Kidney epithelial cell (primary cell): ENCODE measurements at places on chromosomes 11 and 22.

GRCh38 chr11:11588243-11588642 is 33.6 kb downstream of the GALNT18 start:
- no peak for DNase-seq

GRCh38 chr11:63839508-63840355 is 822 bp downstream of the MARK2 start:
- no peak for DNase-seq

- DNase-seq, result no peak
These were observed 52.8 kb downstream of the SCGB1A1 start for GRCh38 chr11:62471603-62472002.

DNA sequence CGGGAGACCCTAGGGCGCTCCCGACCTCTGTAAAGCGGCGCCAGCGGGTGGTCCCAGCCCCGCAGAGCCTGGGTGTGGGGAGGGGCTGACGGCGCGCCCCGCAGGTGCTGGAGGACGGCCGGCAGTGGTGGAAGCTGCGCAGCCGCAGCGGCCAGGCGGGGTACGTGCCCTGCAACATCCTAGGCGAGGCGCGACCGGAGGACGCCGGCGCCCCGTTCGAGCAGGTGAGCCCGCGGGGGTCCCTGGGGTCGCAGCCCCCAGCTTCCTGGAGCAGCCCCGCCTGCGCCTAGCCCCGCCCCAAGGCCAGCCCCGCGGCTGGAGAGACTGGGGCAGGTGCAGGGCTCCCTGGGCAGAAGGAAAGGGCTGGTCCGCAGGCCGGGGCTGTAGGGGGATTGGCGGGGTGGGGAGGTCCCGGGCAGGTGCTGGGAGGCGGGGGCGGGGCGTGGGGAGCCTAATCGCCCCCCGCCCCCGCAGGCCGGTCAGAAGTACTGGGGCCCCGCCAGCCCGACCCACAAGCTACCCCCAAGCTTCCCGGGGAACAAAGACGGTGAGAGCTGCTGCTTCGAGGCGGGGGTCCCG is 19.7 kb downstream of the EPS8L2 start:
- DNase-seq, result no peak

DNA sequence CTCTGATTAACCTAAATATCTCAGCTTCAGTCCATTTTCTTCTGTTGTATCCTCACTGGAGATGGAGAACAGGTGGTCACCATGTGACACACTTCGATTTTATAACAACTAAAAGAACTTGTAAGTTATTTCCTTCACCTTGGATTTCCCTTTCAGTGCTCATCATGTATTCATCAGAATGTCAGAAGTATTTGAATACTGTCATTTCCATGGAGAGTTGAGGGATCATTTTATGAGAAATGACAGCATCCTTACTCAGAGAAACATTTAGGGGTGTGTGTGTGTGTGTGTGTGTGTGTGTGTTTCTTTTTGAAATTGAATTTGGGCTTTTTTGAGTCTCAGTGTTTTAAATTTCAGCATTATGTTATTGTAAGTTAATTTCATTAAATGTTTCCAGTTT is 205.8 kb downstream of the ARHGAP42 start:
- no peak for DNase-seq

- DNase-seq, result no peak
These were observed 45.3 kb downstream of the CADM1 start for GRCh38 chr11:115458877-115459276.

GRCh38 chr11:2219318-2220017 is 47.9 kb upstream of the TH start:
- no peak for DNase-seq

- DNase-seq, result no peak
These were observed 1.7 kb upstream of the RTN4RL2 start for GRCh38 chr11:57458410-57459163.

- no peak for DNase-seq
These were observed 150.2 kb upstream of the B3GAT1 start for GRCh38 chr11:134562196-134562595.

- DNase-seq, result no peak
These were observed 76.1 kb downstream of the PRR5L start for GRCh38 chr11:36372101-36372771.
